ENCODE measurements at places on chromosomes 6 and 20. TPM values are rescaled to one million over a fixed set of nuclear protein-coding genes. Genes with fewer than 3 reads are reported as not detected.

OR2H2 gene
- total RNA-seq, result not detected

OPRM1 gene
- total RNA-seq, result not detected

ROMO1 gene
- 196 TPM for total RNA-seq

SLC17A4 gene
- total RNA-seq, result not detected

ALDH5A1 gene
- total RNA-seq, result 4.6 TPM

PRKN gene
- 23.8 TPM for total RNA-seq

GNAS-AS1 gene
- 0.21 TPM for total RNA-seq

CD2AP gene
- 29.1 TPM for total RNA-seq

DNAAF9 gene
- 27.7 TPM for total RNA-seq

GRCh38 chr6:97663252-97663651, 380.2 kb upstream of the MMS22L start:
- H3K4me1 ChIP-seq, result no peaks in the 10 kb centered on the region
- DNase-seq, result no peak
- H3K36me3 ChIP-seq, result no peaks in the 10 kb centered on the region
- no peak overlapping the region for H3K4me3 ChIP-seq
- no peaks in the 10 kb centered on the region for H3K27me3 ChIP-seq
- no peak overlapping the region for H3K27ac ChIP-seq

GRCh38 chr6:43742931-43743632, 26.9 kb upstream of the VEGFA start:
- no peak for DNase-seq
- no peaks in the 10 kb centered on the region for H3K27me3 ChIP-seq
- H3K4me3 ChIP-seq, result no peak overlapping the region
- H3K4me1 ChIP-seq, result no peaks in the 10 kb centered on the region

GRCh38 chr6:154466139-154466538, 44.3 kb downstream of the CNKSR3 start:
- no peaks in the 10 kb centered on the region for H3K36me3 ChIP-seq
- H3K27ac ChIP-seq, result no peak overlapping the region
- DNase-seq, result no peak

GRCh38 chr6:169518451-169518850, 183.4 kb downstream of the WDR27 start:
- H3K27ac ChIP-seq, result no peak overlapping the region
- no peaks in the 10 kb centered on the region for H3K4me1 ChIP-seq
- no peaks in the 10 kb centered on the region for H3K27me3 ChIP-seq
- no peak for DNase-seq
- H3K4me3 ChIP-seq, result no peak overlapping the region
- H3K36me3 ChIP-seq, result no peaks in the 10 kb centered on the region

- peaks cover 11% of the 10 kb centered on the region for H3K36me3 ChIP-seq
- no peaks in the 10 kb centered on the region for H3K4me1 ChIP-seq
- DNase-seq, result no peak
- H3K4me3 ChIP-seq, result no peak overlapping the region
These were observed 25.1 kb downstream of the YTHDF1 start for GRCh38 chr20:63190828-63191227.

DNA sequence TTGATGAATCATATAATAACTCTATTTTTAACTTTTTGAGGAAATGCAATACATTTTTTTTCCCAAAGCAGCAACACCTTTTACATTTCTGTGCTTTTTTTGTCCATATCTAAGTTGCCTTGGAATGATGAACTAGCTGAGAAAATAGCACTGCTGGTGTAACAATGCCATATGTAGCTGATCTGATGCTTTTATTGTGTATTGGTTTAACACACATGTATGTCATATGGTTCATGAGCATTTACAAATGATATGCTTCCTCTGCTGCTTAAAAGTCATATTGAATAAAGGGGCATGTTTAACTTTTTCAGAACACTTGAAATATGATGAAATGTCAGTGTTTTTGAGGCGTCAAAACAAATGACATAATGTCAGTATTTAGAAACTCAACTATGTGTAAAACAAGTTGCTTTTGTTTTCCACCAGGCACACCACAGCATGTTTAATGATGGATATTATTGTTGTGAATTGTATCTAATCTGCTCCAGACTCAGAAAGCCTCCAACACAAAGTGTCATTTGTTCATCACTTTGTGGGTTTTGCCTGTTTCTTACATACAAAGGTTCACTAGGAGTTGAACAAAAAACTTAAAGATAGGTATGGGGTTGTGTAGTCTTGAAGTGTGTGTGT, 775.8 kb upstream of the FLRT3 start:
- H3K36me3 ChIP-seq, result no peaks in the 10 kb centered on the region
- no peak overlapping the region for H3K4me3 ChIP-seq
- no peaks in the 10 kb centered on the region for H3K4me1 ChIP-seq
- no peak for DNase-seq
- H3K27ac ChIP-seq, result no peak overlapping the region
- no peaks in the 10 kb centered on the region for H3K27me3 ChIP-seq

- DNase-seq, result no peak
- H3K27ac ChIP-seq, result no peak overlapping the region
- H3K4me3 ChIP-seq, result no peak overlapping the region
- no peaks in the 10 kb centered on the region for H3K27me3 ChIP-seq
- no peaks in the 10 kb centered on the region for H3K4me1 ChIP-seq
These were observed 110.1 kb downstream of the IYD start for GRCh38 chr6:150478656-150479545.

- no peaks in the 10 kb centered on the region for H3K4me1 ChIP-seq
- no peak overlapping the region for H3K27ac ChIP-seq
- H3K36me3 ChIP-seq, result peaks cover 66% of the 10 kb centered on the region
- DNase-seq, result no peak
These were observed 8.4 kb upstream of the COL20A1 start for GRCh38 chr20:63284544-63284949.

DNA sequence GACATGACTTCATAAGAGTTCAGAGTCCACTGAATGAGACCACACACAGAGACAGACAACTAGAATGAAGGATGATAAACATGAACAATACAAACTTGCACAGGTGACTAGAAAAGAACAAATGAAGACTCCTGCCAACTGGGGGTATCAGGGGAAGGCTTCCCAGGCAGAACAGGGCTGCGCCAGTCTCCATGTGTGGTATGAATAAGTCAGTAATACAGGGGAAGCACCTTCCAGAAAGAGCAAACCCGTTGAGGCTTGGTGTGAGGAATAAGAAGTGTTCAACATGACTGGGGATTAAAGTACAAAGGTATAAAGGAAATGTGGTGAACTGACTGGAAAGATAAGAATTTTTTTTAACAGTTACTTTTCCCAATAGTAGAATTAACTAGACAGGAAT, 3.7 kb upstream of the SLC17A2 start:
- no peaks in the 10 kb centered on the region for H3K4me1 ChIP-seq
- H3K36me3 ChIP-seq, result no peaks in the 10 kb centered on the region
- no peak overlapping the region for H3K4me3 ChIP-seq

DNA sequence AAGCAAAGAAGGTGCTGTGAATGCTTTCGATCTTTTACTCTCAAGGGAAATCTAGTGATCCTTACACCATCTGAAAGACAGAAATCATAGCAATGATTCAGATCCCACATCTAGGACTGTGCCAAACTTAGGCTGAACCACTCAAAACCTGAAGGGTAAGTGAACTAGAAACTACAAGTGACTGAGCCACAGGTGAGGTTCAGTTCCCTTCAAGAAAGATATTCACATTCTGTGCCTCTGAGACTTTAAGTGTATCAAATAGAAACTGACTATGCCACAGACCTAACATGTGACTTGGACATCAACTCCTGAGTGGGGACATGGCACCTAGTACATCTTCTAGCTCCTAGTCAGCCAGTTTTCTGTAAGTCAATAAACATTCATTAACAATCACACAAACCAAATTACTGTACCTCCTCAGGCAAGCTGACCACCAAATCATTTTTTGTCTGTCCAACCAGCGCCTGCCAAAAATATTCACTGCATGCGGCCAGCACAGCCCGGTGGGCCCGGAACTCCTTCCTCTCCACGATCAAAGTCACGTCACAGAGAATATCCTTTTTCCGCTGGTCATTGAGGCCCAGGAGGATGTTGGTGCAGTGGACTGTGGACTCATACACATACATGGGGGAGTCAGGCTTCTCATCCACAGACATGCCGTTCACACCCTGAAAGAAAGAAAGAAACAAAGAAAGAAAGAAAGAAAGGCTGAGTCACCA, 114.1 kb downstream of the GJA10 start:
- peaks cover 14% of the 10 kb centered on the region for H3K4me1 ChIP-seq
- H3K27me3 ChIP-seq, result no peaks in the 10 kb centered on the region
- no peak for DNase-seq
- H3K4me3 ChIP-seq, result no peak overlapping the region
- no peaks in the 10 kb centered on the region for H3K36me3 ChIP-seq

- no peaks in the 10 kb centered on the region for H3K27me3 ChIP-seq
- DNase-seq, result no peak
- H3K4me3 ChIP-seq, result no peak overlapping the region
- H3K27ac ChIP-seq, result no peak overlapping the region
- no peaks in the 10 kb centered on the region for H3K4me1 ChIP-seq
These were observed 442.7 kb downstream of the TENT5A start for GRCh38 chr6:81309811-81310210.

DNA sequence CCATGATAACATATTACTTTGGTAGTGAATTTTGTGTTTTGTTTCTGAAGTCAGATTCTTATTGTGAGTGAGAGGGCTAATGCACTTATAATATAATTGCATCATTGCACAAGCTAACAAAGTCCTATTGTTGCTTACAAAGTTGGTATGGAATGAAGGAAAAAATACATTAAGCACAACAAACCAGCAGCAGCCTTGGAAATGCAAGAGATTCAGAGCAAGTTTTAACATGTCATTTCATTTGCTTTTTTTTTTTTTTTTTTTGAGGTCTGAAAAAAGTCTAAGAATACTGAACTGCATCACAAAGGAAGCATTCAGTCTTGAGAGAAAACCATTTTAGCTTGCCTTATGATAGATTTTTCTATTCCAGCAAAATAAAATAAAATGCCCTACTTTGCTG, 57.6 kb downstream of the PLCB4 start:
- H3K27ac ChIP-seq, result no peak overlapping the region
- no peak for DNase-seq
- no peaks in the 10 kb centered on the region for H3K36me3 ChIP-seq

DNA sequence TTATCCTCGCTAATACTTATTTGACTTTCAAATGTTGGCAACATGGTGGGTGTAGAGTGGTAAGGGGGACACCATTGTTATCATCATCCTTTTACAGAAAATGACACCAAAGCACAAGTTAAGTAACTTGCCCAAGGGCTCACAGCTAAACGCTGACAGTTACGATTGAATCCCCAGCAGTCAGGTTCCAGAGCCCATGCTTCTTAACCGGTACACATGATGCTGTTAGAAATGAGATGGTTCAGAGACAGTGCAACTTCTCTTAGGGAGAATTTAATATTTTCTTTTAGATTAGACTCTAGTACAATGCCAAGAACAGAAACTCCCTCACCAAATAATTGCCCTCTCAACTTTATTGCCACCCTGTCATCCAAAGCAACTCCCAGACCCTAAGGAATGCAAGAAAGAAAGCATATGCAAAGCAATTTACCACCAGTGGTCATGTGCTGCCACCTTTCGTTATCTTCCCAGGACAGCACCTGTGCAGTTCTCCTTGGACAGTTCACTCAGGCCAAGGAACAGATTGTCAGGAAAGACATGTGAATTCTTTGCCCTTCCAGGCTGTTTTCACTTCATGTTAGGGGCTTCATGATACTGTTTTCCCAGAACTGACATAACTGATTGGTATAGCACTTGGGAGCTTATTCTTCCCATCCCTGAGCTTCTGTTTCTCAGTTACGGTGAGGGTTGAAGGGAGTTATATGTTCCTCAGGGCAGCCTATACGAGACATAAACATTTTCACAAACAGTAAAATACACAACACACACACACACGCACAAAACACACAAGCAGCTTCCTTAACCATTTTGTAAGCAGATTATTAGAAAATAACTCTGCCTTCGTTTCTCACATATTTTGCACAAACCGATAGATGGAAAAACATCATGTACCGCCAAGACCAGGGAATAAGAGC, 5.1 kb downstream of the HLA-DMA start:
- H3K4me1 ChIP-seq, result no peaks in the 10 kb centered on the region
- no peaks in the 10 kb centered on the region for H3K36me3 ChIP-seq
- H3K27ac ChIP-seq, result no peak overlapping the region

GRCh38 chr6:156719395-156719719, 57.8 kb upstream of the ARID1B start:
- peak overlapping the region; percentile 69 for H3K4me3 ChIP-seq
- DNase-seq, result no peak
- no peaks in the 10 kb centered on the region for H3K36me3 ChIP-seq
- H3K27ac ChIP-seq, result peak overlapping the region; percentile 91

- peaks cover 3% of the 10 kb centered on the region for H3K4me1 ChIP-seq
- no peak overlapping the region for H3K27ac ChIP-seq
These were observed 234.7 kb upstream of the ECI2 start for GRCh38 chr6:4370066-4370465.

- no peaks in the 10 kb centered on the region for H3K27me3 ChIP-seq
- no peaks in the 10 kb centered on the region for H3K36me3 ChIP-seq
- no peak overlapping the region for H3K27ac ChIP-seq
- DNase-seq, result no peak
- no peak overlapping the region for H3K4me3 ChIP-seq
These were observed 48.0 kb upstream of the STXBP5 start for GRCh38 chr6:147156218-147156617.

DNA sequence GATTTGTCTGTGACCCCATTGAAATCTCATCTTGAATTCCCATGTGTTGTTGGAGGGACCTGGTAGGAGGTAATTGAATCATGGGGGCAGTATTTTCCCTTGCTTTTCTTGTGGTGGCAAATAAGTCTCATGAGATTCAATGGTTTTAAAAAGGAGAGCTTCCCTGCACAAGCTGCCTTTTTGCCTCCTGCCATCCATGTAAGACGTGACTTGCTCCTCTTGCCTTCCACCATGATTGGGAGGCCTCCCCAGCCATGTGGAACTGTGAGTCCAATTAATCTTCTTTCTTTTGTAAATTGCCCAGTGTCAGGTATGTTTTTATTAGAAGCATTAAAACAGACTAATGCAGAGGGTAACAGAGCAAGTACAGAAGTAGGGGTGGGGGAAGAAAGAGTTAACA, 1097.0 kb upstream of the ADGRB3 start:
- H3K36me3 ChIP-seq, result no peaks in the 10 kb centered on the region
- no peak overlapping the region for H3K27ac ChIP-seq
- peaks cover 9% of the 10 kb centered on the region for H3K4me1 ChIP-seq
- no peak overlapping the region for H3K4me3 ChIP-seq

DNA sequence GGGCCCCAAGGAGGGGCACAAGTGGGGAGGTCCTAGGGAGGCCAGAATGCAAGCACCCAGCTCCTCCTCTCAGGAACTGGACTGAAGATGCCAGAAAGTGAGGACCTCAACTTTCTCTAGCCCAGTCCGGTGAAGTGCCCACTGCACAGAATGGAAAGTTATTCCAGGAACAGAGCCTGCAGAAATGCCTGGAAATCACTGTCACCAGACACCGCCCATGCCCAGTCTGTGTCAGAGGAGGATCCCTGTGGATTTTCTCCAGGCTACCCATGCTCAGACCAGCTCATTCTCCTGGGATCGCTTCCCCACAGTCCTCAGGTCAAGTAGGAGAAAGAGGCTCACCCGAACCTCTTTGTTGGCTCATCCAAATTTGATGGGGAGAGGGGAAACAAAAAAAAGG, 6.5 kb downstream of the PRPH2 start:
- H3K36me3 ChIP-seq, result no peaks in the 10 kb centered on the region
- H3K4me3 ChIP-seq, result no peak overlapping the region
- DNase-seq, result no peak
- peaks cover 5% of the 10 kb centered on the region for H3K4me1 ChIP-seq

Data from thoracic aorta (tissue), 2 donors.